ENCODE measurements at places on chromosomes 12 and 14.

DNA sequence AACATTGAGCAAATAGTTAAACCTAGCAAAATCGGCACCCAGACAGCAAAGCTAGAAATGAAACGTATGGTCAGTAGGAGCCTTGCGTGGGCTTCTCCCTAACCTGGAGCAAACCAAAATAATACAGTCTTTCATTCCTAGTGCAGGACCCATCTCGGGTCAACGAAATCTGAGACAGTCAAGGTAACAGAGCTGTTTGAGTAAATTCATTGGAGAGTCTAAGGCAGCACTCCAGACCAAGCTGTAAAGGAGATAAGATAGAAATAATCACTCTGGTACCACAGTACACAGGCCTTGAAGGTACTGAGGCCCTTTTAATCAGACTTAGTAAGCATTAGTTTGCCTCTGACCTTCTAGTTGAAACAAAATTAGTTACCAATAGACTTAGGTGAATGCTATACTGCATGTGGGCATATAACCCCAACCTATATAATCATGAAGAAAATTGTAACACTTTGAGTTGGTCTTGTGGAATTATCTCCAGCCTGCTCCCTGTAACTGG lies 54.4 kb upstream of the BICD1 start:
- DNase-seq = no peak

DNA sequence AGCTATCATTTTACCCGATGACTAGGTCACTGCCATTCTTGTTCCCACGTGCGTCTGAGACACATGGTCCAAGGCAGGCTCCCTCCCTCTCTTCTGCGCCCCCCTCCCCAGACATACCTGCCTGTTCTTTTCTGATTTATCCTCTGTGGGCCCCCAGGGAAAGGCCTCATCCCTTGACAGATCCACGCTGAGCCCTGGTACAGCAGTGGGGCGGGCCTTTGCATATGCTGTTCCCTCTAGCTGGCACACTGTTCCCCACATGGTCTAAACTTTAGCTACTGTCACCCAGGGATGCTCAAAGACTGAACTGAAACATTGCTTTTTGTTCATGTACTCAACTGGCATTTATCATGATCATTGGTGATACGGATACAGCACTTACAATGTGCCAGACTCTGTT lies 122.5 kb downstream of the SCARB1 start:
- no peak for DNase-seq

DNA sequence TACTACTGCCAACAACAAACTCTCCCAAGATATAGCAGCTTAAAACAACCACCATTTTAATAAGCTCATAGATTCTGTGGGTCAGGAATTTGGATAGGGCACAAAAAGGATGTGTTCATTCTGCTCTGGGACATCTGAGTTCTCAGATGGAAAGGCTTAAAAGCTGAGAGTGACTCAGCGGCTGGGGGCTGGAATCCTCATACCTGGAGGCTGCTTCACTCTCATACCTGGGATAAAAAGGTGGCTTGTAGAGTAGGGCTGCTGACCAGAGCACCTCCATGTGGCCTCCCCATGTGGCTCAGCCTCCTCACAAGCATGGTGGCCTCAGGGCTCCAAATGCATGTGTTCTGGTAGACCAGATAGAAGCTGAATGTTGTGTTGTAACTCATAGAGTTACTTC lies 20.2 kb upstream of the PELI2 start:
- no peak for DNase-seq

DNA sequence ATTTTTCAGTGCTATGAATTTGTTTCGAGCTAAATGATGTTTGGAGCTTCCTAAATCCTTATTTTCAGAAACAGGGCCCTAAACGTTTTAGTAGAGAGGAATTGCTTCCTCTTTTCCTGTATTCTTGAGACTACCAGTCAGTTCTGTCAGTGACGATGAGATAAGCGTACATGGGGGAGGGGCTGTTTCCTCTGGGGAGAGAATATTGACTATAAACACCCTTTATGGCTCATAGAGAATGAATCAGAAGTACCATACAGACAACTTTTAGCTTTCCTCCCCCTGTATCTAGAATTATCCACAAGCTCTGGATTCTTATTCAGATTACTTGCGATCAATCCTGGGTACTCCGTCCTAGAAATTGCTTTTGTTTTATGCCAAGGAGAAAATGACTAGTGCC lies 5.1 kb downstream of the TBK1 start:
- no peak for DNase-seq

DNA sequence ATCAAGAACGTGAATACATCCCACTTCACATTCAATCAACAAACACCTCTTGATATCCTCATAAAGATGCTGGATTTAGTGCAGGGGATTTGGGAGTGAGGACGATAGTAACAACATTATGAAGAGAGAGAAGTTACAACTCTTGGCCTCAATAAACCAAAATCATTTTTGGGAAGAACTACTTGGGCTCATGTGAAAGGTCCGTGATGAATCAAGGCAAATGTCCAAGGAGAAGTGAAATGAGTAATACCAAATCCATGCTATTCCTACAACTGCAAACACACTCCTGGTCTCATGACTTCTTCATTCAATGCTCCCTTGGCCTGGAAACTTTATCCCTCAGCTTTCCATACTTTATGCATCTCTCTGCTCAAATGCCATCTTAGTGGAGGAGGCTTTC lies 162.0 kb upstream of the LMNTD1 start:
- no peak for DNase-seq

DNA sequence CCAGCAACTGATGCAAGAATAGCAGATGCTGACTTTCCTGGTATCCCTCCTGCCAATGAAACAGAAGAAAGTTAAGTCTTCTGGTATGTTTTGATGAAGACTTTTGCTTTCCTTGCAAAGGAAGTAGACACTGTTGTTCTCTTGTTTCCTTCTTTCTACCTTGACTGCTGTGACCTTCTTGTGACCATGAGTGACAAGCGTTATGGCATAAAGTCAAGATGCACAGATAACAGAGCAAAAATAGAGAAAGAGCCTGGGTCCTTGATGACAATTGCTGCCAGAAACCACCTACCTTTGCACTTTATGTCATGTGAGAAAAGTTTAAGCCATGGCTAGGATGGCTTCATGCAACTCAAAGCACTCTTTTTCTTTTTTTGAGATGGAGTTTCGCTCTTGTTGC lies 49.2 kb upstream of the LTA4H start:
- no peak for DNase-seq

DNA sequence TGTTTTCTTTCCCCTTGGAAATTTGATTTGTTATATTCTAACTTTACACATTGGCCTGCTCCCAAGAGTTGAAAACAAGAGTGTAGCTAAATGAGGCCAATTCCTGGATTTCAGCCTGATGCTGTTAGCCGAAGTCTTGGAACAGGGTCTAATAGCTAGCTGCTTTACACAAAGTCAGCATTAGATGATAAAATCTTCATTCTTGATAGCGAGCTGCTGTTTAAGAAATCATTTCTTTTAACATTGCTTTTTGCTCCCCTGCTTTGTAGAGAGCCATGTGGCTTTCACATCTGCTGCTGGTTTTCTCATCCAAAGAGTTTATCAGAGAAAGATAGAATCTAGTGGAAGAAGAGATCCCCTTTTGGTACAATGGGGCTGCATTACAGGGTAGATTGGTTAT lies 22.3 kb downstream of the FBXW8 start:
- DNase-seq = no peak

GRCh38 chr14:68232300-68233055 lies 412.9 kb downstream of the RAD51B start:
- peak; percentile 99 for DNase-seq

DNA sequence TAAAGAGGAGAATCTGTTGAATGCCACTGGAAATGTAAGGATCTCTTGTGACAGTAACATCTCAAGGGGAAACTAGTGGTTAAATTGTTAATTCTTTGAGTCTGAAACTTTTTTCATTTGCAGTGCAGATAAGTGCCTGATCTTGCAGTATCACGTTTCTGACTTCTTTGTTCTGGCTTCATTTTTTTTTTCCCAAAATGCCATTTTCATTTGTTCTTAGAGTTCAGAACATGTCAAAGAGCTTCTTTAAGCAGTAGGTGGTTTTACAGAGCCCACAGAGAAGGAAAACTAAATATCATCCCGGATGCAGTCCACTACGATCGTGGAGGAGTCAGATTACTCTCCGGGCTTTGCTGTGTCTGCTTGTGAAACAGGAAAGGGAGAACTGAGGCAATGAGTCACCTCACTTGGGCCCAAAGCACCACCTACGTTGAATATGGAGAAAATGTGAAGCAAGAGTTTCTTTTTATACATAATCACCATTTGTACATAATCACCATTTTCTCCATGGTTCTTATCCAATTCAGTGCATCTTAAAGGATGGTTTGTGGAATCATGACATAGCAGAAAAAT lies 43.9 kb downstream of the HMGA2 start:
- DNase-seq = peak; percentile 91

GRCh38 chr14:99807413-99808153 lies 14.4 kb downstream of the EML1 start:
- no peak for DNase-seq

DNA sequence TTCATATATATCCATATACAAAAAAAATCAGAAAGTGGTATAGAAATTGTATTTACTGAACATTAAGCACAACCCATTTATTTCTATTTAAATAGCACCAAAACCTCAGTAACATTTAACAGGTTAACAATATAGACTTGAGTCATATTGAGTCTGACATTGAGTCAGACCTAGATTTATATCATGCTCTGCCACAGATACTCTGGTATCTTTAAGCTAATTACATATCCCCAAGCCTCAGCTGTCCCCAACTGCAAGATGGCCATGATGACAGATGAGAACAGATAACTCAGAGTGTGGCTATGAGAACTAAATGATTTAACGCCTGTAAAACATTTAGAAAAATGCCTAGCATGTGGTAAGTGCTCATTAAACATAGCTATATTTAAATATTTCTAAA lies 40.3 kb downstream of the IFNG start:
- no peak for DNase-seq

DNA sequence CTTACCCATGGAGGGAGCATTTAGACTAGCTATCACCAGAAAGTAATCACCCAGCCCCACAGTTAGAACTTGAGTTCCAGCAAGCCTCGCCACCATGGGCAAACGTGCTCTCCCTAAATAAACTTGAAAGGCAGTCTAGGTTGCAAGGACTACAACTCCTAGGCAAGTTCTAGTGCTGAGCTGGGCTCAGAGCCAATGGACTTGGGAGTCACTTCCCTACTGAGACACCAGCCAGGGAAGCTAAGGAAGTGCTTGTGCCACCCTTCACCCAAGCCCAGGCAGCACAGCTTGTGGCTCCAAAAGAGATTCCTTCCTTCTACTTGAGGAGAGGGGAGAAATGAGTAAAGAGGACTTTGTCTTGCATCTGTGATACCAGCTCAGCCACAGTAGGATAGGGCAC lies 57.9 kb downstream of the SLCO1A2 start:
- DNase-seq = no peak

- no peak for DNase-seq
These were observed 7.5 kb upstream of the NPFF start for GRCh38 chr12:53514628-53515290.

- DNase-seq = peak; percentile 27
These were observed 16.5 kb downstream of the SEL1L start for GRCh38 chr14:81516986-81517797.

DNA sequence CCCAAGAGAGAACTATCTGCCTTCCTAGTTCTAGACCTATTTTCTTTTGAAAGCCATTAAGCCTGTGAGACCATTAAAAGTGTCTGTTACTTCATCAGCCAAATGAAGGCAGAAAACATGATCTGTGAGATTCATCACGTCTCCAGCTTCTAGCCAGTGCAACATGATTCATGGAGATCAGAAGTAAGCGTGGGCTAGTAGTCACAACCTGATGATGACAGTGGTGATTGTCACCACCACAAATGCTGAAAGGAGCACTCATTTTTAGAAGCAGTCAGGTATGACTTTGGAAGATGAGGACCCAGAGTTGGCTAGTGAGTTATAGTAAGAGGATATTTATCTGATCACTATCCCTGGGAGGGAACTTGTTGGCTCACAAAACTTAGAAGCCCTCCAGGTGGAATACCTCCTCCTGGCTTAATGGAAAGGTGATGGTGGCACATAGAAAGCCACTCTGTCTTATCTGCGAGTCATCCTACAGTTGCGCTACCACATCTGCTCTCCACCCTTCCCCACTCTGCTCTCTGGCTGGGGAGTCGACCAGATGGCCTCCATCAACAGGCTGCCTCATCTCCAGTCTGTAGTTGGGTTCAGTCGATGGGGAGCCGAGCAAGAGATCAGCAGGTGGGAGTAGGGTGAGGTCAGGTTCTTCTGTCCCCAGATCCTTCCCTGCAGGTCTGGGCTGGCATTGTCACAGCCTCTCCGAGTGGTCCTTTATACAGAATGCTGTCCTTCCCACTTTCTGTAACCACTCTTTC lies 317.6 kb upstream of the FKBP4 start:
- no peak for DNase-seq

- no peak for DNase-seq
These were observed 183.8 kb downstream of the PAX9 start for GRCh38 chr14:36845356-36846012.

DNA sequence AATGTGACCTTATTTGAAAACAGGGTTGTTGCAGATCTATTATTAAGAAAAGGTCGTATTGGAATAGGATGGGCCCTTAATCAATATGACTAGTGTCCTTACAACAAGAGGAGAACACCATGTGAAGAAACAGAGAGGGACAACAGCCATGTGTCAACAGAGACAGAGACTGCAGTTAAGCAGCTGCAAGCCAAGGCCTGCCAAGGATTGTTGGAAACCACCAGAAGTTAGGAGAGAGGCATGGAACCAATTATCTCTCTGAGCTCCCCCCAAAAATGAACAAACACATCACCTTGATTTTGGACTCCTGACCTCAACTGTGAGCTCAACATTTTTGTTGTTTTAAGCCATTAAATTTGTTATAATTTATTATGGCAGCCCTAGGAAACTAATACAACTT lies 214.6 kb upstream of the PRKD1 start:
- DNase-seq = no peak

- DNase-seq = no peak
These were observed 1141.3 kb downstream of the BCL11B start for GRCh38 chr14:98130691-98131090.

Data from non-pigmented ciliary epithelial cell (primary cell).